Testis (tissue), 5 donors: ENCODE measurements at places on chromosomes 12 and 14.

- DNase-seq: no peak
Observed at GRCh38 chr12:122089077-122089476, 10.5 kb downstream of the MLXIP start.

DNA sequence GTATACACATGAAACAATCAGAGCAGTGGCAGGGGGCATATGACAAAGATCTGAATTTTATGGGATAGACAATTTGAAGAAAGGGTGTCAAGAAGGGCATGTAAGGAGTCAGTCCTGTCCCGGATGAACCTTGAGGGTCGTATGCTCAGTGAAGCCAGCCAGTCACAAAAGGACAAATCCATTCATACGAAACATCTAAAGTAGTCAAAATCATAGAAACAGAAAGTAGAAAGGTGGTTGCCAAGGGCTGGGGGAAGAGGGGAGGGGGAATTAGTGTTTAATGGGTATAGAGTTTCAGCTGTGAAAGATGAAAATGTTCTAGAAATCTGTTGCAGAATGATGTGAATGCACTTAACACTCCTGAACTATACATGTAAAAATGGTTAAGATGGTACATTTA, 157.5 kb downstream of the TGFB3 start:
- DNase-seq: no peak

DNA sequence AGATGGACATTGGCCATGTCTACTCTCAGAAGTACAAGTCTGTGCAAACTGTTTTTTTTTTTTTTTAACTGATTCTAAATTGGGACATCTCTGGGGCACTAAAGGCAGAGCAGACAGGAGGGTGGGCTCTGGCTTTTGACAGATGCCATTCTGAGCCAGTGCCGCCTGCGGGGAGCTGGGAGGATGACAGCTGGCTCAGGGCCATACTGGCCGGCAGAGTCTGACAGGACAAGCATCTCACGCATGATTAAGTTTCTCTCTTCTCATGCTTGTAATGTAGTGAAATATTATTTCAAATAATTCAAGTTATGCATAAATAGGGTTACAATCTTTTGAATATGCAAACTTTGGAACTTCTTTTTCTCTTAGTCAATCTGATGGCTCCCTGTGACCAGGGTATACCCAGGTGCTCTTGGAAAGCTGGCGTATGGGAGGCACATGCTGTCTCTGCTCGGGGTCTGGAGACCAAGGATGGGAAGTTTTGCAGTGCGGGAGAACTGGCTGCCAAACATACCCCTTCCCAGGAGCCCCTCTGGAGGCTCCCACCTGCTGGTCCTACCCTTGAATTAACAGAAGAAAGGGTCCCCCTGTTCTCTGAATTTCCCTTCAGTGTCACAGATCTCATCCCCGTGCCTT, 7.6 kb downstream of the CDCA4 start:
- DNase-seq: no peak

DNA sequence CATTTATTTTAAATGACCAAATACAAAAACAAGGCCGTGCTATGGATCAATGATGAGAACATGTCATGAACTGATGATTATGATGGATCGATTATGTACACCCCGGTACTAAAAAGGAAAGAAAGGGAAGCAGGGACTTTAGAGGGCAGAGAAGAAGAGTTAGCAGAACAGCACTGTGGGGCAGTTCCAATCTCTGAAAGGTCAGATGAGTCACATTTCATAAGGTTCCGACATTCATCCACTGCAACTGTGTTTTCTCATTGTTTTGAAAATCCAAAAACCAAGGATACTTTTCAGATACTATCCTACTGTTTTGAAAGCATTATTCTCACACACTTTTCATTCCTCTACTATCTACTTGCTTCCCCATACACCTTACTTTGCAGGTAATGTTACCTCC, 169.3 kb downstream of the STXBP6 start:
- no peak for DNase-seq

DNA sequence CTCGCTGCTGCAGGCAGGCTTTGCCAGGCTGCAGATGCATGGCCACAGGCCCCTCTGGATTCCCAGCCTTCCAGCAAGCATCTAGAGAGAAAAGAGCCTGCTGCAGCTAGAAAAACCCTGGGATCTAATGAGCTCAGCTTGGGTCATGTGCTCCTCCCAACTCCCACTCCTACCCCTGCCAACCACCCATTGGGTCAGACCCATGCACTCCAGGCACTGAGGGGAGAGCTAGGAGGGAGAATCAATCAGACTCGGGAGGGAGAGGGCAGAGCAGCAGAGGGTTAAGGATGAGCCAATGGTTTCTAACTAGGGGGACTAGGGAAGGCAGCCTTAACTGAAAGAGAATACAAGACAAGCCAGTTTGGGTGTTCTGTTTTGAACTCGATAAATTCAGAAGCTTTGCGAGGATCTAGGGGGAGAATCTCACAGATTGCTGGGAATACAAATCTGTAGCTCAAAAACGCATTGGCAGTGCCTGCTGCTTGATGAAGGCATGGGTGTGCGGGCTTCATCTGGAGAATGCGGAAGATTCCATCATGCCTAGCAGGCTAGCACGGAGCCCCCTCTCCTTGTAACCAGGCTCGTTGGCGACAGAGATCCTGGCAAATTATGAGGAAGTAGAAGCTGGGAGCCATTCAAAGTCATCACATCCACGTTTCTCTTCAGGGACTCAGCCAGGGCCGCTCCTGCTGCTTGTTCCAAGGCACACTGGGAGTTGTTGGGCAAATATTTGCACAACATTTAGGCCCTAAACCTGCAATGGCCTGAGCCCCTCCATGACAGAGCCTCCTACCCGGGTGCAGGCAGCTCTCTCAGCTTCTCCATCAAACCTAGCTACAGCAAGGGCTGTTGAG, 56.4 kb downstream of the VCPKMT start:
- no peak for DNase-seq

DNA sequence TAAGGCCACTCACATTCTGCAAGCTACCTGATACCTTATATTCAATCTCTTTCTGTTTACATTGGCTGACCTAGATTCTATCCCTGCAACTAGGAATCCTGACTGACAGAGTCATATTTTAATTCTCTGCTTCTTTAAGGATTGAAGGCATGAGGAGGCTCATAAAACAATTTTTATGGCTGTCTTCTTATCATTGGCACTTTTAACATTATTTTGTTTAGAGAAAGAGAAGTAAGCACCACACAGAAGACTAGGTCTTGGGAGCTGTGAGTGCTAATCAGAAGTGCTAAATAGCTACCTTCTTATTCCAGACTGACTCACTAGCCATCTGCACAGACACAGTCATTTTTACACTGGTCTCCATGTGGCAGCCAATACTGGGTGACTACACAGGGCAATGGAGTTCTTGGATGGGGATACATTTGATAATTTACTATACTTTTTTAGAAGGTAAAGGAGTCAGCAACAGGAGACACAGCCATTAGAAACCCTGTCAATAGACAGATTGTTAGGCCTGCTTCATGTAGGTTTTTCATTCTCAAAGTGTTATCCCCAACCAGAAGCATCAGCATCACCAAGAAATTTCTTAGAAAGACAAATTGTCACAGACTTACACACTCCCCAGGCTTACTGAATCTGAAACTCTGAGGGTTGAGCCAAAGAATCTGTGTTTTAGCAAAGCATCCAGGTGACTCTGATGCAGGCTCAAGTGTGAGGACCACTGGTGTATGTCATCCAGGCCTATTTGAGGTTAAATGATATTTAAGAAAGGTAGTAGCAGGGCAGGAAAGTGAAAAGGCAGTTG, 214.1 kb downstream of the DUSP6 start:
- no peak for DNase-seq

DNA sequence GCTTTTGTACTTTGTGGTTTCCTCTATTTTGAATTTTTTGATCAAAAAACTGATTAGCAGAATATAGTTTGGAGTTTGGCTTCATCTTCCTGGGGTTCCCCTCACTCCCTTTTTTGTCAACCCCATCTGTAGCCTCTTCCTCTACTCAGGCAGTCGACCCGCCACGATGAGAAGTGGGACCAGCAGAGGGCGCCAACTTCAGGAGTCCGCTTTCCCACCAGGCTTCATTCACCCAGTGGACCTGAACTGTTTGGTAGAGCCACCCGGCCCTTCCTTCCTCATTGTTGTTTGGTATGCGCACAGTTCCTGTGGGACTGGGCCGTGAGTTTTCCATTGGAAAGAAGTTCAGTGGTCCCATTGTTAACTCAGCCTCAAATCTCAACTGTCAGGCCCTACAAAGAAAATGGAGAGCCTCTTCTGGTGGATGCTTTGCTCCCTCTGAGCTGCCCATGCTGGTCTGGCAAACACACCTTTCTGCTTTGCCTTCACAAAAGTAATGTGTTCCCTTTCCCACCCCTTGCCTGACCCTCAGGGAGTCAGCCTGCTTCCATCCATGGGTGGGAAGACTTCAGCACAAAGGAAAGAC, 21.7 kb downstream of the TMBIM6 start:
- peak; percentile 83 for DNase-seq

DNA sequence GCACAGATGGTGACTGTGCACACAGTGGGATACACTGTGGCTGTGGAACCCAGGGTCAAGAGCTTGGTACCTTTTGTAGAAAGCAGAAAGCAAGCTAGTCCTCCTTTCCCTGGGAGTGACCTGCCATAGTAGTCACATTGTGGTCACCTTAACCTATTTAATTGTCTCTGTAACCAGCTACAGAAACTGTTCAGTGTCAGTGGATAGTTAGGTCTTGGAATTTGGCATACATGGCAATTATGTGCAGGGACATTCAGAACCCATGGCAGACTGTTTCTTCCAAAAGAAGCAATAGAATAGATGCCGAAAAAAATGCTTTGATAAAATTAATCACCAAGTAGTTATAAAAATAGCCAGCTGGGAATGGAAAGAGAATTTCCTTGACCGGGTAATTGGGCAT, 30.4 kb downstream of the PPHLN1 start:
- DNase-seq: no peak

GRCh38 chr14:93086441-93087055, 29.2 kb downstream of the ITPK1 start:
- no peak for DNase-seq

GRCh38 chr14:61887628-61888027, 125.4 kb downstream of the SNAPC1 start:
- DNase-seq: no peak

GRCh38 chr14:61562321-61563161, 132.8 kb upstream of the HIF1A start:
- no peak for DNase-seq

GRCh38 chr12:100913872-100914592, 119.5 kb downstream of the ANO4 start:
- DNase-seq: no peak

DNA sequence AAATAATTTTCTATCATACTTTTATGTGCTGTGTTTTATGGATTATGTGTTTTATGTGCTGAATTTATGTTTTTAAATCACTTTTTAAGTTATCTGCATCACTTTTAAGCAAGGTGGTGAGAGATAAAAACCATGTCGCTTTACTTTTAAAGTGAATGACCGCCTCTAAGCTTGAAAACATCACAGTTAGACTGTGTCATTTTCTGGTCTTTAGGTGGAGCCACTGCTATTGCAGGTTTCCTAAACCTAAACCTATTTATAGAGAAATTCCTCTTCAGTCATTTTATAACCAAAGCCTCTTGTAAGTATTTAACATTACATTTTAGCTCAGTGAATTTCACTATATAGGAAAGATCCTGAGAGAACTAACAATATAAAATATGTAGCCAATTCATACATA, 21.0 kb upstream of the MDM2 start:
- no peak for DNase-seq

GRCh38 chr12:124923905-124924734, 9.7 kb upstream of the UBC start:
- DNase-seq: no peak

- peak; percentile 44 for DNase-seq
Observed at GRCh38 chr14:60092526-60092920, 800 bp downstream of the PCNX4 start.
